Activated T-cell treated with anti-CD3 and anti-CD28 coated beads for 48 hours (primary cell): ENCODE measurements at places on chromosomes 6 and 20.

DNA sequence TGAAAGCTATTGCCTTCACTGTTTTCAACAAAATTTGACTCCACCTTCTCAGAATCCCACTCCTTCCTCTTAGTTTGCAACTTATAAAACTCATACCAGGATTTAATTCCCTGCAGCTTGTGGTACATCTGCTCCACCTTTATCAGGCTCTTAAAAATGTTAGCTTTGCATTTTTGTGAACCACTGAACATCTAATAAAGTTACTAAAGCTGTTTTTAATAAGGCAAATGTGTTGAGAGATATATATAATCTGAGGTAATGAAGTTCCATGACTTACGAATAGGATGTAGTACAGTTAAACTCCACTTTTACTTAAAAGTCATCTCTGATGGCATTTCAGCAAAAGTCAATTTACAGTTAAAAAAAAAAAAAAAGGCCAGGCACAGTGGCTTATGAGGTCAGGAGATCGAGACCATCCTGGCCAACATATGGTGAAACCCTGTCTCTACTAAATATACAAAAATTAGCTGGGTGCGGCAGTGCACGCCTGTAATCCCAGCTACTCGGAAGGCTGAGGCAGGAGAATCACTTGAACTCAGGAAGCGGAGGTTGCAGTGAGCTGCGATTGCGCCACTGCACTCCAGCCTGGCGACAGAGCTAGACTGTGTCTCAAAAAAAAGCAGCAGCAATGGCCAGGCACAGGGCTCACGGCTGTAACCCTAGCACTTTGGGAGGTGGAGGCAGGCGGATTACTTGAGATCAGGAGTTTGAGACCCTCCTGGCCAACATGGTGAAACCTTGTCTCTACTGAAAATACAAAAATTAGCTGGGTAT is 106.2 kb downstream of the KIF13A start:
- no peak for DNase-seq

- no peak for DNase-seq
Measured at GRCh38 chr20:4195499-4195898, 180.1 kb upstream of the RNF24 start.

- no peak for DNase-seq
Measured at GRCh38 chr6:160110586-160111123, 11.0 kb upstream of the SLC22A1 start.

GRCh38 chr6:29631860-29632731 is 887 bp downstream of the GABBR1 start:
- peak; percentile 19 for DNase-seq

DNA sequence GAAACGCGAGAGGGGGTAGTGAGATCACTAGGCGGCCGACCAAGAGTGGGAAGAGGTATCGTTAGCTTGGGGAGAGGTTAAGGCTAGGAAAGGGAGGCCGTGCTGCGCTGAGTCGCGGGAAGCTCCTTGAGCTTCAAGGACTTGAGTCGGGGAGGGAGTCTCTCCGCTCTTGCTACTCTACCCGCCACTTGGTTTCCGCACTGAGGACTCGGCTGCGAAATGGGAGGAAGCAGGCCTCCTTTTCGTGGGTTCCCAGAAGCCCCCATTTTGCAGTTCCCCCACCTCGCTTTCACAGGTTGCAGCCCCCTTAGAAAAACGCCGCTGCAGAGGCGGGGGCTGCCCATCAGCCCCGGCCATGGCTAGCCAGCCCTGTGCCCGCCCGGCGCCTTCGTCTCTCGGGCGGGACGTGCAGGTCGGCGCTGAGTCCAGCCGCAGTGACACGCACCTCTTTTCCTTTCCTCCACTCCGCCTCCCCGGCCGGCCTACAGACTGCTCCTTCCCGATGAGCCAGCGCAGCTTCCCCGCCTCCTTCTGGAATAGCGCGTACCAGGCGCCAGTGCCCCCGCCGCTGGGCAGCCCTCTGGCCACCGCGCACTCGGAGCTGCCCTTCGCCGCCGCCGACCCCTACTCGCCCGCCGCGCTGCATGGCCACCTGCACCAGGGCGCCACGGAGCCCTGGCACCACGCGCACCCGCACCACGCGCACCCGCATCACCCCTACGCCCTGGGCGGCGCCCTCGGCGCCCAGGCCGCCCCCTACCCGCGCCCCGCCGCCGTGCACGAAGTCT is 4.9 kb downstream of the VGLL2 start:
- no peak for DNase-seq
